ENCODE measurements at places on chromosomes 6 and 20. TPM values are rescaled to one million over a fixed set of nuclear protein-coding genes. Genes with fewer than 3 reads are reported as not detected.

The AURKA gene
- total RNA-seq: 39.7 TPM

The OR2H2 gene
- not detected for total RNA-seq

The MC3R gene
- not detected for total RNA-seq

The KCNK17 gene
- not detected for total RNA-seq

The GSTA3 gene
- not detected for total RNA-seq

The HLA-G gene
- total RNA-seq: 5.9 TPM

The ANKS1A gene
- total RNA-seq: 18.5 TPM

The SYCP2 gene
- 0.21 TPM for total RNA-seq

The MYH7B gene
- under 0.01 TPM for total RNA-seq

The SIRPG gene
- total RNA-seq: not detected

The LSM2 gene
- total RNA-seq: 83.4 TPM

The MLN gene
- not detected for total RNA-seq

The MATN4 gene
- 0.05 TPM for total RNA-seq

The PSORS1C1 gene
- total RNA-seq: 0.37 TPM

The RAB44 gene
- 0.07 TPM for total RNA-seq

The VWA7 gene
- total RNA-seq: 1.6 TPM

The POFUT1 gene
- total RNA-seq: 38.6 TPM

The SRC gene
- 54.1 TPM for total RNA-seq

The ORC3 gene
- total RNA-seq: 21.4 TPM

The HCRTR2 gene
- total RNA-seq: not detected

The C2 gene
- not detected for total RNA-seq

The CGA gene
- total RNA-seq: not detected

The PRSS16 gene
- 7.6 TPM for total RNA-seq

The BHLHE23 gene
- total RNA-seq: not detected

The ZFP57 gene
- total RNA-seq: 1.3 TPM

The JARID2 gene
- 20.0 TPM for total RNA-seq

The GLP1R gene
- not detected for total RNA-seq

The PGK2 gene
- not detected for total RNA-seq

The SNPH gene
- 3.6 TPM for total RNA-seq

The SNRPB gene
- total RNA-seq: 551 TPM

The EYA2 gene
- 12.9 TPM for total RNA-seq

The OPN5 gene
- total RNA-seq: not detected

The TP53TG5 gene
- not detected for total RNA-seq
